A549 (cell line): ENCODE measurements at places on chromosomes 5 and 9. TPM values are rescaled to one million over a fixed set of nuclear protein-coding genes. Genes with fewer than 3 reads are reported as not detected.

DNA sequence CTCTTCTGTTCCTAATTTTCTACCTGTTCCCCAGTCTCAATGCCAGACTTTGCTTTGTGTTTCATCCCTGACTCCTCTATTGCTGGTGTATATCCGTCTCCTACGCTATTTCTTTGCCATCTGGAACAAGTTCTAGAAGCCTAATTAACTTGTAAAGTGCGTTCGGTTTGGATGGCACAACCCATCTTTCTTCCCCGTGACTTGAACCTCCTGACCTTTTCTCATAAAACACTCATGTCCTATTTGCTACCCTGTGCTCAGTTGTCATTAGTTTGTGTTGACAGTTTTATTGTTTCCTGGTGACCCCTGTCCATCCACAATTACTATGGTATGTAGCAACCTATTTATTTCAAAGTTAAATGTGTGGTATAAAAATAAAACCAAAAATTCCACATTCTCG is 323.5 kb downstream of the TLE4 start:
- no peak for DNase-seq

GRCh38 chr9:102652471-102652870 is 342.7 kb upstream of the CYLC2 start:
- DNase-seq = no peak

DNA sequence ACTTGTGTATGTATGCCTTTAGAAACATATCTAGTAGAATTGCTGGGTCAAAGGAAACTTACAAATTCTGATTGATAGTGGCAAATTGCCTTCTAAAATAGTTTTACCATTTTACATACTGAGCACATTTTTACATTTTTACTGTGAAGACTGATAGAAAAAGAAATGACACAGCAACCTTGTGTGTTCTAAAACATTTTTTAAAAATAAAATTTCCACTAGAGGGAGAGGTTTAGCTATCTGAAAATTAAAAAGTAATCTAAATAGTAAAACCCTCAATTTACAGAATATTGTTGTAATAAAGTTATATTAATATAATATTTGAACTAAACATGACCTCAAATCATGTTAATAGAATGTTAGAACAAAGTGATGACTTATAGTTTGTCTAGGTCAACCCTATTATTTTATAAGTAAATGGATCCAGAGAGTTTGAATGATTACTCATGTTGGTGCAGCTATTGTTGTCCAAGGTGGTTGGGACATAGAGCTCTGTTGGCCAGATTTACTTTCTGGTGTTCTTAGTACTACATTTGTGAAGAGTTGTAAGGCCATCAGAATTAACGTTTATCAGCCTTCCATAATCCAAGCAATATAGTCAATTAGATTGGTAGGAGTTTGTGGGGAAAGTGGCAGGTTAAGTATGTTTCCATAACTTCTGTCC is 17.2 kb downstream of the CENPP start:
- no peak for DNase-seq

DNA sequence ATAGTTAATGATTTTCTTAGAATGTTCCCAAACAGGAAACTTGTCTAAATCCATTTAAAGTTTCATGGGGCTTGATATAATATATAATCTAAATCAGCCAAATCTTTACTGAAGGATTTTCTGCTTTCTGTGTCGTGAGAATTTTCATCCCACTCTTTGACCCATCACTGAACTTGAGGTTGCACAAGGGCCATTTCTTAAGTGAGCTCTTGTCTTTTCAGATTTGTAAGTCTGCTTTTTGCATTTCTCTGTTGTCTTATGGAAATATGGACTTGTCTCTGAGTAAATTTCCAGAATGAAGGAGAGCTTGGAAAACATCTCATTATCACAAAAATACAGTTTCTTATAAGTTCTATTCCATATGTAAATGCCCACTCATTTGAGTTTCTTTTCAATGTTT is 149.2 kb upstream of the ARRDC3 start:
- DNase-seq = no peak

- no peak for DNase-seq
Observed at GRCh38 chr9:22416692-22417060, 29.9 kb upstream of the DMRTA1 start.

DNA sequence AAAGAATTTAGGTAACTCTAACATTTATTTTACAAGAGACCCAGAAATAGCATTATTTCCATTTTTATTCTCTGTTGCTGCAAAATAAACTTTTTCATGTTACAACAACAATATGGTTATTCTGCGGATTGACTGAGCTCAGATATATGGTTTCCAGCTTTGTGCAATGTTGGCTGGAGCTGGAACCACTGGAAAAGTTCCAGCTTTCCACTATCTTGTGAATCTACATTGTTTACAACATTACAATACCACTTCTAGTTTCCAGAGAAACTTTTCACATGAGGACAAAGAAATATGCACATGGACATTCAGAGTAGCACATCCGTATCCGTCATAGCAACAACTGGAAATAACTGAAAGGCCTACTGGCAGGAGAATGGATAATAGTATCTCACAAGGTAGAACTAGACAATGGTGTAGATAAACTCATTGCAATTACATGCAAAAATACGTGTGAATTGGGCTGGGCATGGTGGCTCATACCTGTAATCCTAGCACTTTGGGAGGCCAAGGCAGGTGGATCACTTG is 436.1 kb upstream of the ADAMTS16 start:
- no peak for DNase-seq

- peak; percentile 4 for DNase-seq
Observed at GRCh38 chr9:106025453-106025852, 331.1 kb downstream of the TMEM38B start.

DNA sequence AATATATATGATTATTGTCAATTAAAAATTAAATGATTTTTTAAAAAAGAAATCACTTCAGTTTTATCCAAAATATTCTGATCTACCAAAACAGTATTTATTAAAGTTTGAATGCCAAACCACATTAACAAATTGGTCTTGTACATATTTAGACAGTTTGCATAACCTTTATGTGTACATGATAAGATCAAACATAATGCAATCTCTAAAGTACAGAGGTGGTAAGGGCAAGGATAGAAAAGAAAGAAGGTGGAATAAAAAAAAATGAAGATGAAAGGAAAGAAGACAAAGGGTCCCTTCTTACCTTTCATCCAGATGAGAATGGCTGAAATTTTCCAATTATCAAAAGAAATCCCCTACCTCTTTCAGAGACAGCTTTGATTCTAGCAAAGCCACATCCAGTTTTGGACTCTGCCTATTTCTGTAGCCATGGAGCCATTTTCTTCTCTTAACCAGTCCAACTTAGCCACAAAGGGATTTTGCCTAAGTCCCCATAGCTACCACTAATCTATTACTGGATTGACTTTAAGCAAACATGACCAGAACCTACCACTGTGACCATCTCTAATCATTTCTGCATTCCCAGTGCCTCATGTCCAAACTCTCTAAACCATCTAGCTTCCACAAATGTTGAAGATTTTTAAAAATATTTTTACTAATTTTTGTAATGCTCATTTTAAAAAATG is 133.3 kb upstream of the TRPM3 start:
- no peak for DNase-seq

DNA sequence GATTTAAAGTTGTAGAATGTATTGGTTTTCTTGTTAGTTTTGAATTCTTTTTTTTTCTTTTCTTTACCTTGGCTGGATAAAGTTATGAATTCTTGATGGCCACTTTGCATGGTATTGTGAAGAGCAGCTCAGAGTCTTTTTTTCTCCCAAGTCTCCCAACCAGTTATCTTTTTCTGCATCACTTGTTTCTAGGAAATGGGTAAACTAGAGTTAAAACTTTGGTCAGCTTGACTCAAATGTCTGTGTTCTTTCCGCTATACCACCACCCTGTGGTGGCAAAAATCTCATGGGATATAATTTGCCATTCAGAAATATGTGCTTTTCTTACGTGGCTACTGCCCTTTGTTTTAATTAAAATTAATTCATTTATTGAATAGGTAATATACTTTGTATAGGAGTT is 113.2 kb downstream of the UNC13B start:
- no peak for DNase-seq

- DNase-seq = no peak
Observed at GRCh38 chr9:109914280-109915027, 134.5 kb downstream of the PALM2AKAP2 start.

DNA sequence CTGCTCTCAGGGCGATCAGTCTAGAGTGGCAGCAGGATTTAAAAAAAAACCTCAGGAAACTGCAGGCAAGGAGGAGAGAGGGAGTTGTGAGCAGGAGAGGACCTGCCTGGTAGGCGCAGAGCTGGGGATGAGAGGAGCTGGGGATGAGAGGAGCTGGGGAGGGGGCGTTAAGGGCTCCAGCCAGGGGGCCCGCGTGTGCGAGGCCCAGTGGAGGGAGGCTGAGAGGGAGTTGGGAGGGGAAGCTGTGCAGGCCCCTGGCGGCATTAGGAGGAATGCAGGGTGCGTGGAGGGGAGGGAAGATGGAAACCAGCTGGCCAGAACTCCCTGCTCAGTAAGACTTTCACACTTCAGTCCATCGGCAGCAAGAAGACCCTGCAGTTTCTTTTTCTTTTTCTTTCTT is 45.2 kb upstream of the HMCN2 start:
- no peak for DNase-seq

GRCh38 chr5:6453937-6454560 is 5.4 kb downstream of the UBE2QL1 start:
- DNase-seq = no peak

GRCh38 chr5:112186401-112186990 is 232.6 kb downstream of the EPB41L4A start:
- peak; percentile 57 for DNase-seq

DNA sequence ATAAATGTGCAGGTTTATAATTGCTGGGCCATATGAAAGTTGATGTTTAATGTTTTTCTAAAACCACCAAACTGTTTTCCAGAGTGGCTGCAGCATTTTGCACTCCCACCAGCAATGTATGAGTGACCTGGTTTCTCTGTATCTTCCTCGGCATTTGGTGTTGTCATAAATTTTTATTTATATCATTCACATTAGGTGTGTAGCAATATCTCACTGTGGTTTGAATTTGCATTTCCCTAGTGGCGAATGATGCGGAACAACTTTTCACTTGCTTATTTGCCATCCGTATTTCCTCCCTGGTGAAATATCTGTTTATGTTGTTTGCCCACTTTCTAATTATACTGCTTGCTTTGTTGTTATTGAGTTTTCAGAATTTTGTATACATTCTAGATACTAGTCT is 295.7 kb upstream of the TUT7 start:
- no peak for DNase-seq

GRCh38 chr5:128427921-128428320 is 110.1 kb downstream of the FBN2 start:
- DNase-seq = no peak

- DNase-seq = no peak
Observed at GRCh38 chr5:61563401-61563800, 231.3 kb downstream of the ZSWIM6 start.

- DNase-seq = no peak
Observed at GRCh38 chr5:130323804-130324454, 419.7 kb downstream of the CHSY3 start.

DNA sequence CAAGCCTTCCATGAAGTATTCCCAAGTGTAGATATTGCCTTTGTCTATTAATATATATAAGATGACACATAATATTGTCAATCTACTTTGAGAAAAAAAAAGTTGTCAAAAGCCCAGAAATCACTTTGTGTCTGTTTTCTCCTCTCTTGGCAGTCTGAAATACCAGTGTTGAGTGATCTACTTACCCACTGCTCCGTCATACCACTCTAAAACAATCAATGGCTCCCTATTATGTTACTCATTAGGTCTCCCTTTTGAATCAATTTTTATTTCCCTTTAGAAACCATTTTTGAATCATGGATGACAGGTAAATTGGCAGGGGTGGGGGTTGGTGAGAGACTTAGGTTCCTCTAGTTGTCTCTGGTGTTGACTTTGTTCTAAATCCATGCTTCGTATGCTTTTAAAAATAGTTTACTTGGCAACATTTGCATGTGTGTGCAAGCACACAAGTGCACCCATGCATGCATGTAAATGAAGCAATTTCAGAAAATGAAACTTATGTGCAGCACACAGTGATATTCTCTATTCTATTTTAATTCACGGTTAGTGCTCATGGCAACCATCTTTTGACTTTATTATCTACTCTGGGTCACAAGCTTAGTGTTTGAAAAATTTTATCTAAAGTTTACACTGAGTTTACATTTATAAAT is 378.9 kb downstream of the RAB3C start:
- DNase-seq = no peak

DNA sequence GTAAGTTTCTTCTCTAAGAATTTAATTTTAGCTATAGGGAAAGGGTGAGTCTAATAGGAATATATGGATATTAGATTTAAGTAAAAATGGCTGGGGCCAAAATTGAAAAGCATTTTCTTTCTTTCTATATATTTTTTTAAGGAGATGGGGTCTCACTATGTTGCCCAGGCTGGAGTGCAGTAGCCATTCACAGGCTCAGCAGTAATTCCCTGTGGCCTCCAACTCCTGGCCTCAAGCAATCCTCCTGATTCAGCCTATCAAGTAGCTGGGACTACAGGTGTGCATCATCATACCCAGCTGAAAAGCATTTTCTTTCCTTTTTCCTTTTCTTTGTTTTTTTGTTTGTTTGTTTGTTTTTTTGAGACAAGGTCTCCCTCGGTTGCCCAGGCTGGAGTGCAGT is 41.1 kb downstream of the CSNK1A1 start:
- no peak for DNase-seq

- no peak for DNase-seq
Observed at GRCh38 chr9:18350995-18351595, 122.9 kb upstream of the ADAMTSL1 start.

SLC25A2 gene
- polyA plus RNA-seq = not detected in 3 replicates

PFN3 gene
- polyA plus RNA-seq = not detected in 3 replicates

NR2F1 gene
- 4.9 to 6.3 TPM (median 5.2 TPM) in 3 replicates for polyA plus RNA-seq

ZFP2 gene
- polyA plus RNA-seq = 0.04 to 0.05 TPM (median 0.04 TPM) in 3 replicates

EEIG1 gene
- polyA plus RNA-seq = 24.1 to 33.0 TPM (median 31.5 TPM) in 3 replicates

CNTRL gene
- 5.1 to 5.7 TPM (median 5.6 TPM) in 3 replicates for polyA plus RNA-seq
